ENCODE measurements at places on chromosomes 5 and 9.

DNA sequence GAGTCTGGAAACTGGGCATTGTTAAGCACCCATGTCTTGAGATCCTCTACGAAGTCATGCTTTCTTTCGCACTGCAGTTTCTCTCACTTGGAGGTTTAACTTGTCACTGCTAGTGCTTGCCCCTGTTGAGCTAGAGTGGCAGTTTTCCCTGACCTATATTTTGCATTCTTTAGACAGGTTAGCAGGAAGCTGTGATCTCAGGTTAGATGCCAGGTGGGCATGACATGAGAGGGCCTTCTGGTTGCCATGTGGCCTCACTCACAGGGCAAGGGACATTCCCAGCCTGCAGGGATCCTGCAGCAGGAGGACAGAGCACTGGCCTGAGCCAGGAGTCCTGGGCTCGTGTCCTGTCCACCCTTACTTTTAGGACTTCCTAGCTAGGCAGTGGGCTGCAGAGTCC lies 28.6 kb downstream of the SLC36A1 start:
- DNase-seq, result no peak

DNA sequence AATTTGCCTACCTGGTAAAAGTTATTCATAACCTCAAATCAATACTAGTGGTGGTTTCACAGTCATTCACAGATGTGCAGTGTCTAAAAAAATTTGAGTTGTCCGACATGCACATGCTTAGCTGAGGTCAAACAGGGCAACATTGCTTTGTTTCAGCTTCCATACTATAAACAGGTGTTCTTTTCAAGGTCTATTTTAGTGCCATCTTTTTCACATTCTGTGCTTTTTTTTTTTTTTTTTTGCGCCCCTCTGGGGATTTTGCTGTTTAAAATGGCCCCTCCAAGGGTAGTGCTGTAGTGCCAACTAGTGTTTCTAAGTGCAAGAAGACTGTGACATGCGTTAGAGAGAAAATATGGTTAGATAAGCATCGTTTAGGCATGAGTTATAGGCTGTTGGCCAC lies 14.5 kb downstream of the PHAX start:
- DNase-seq, result no peak

DNA sequence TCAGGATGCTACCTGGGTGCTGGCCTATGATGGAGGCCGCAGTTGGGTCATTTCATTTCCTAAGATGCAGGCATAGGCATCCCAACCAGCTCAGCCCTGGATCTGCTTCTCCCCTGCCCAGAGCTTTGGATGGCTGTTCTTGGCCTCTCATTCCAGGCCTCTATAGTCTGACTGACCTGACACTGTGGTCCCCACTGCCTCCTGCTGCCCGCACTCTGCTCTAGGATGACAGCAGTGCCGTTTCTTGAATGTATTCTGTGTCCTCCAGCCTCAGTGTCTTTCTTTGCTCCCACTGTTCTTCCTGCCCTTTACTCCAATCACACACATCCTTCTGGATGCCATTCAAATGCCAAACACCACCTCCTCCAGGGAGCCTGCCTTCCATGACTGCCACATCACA lies 235.7 kb downstream of the HSPA4 start:
- DNase-seq, result no peak

DNA sequence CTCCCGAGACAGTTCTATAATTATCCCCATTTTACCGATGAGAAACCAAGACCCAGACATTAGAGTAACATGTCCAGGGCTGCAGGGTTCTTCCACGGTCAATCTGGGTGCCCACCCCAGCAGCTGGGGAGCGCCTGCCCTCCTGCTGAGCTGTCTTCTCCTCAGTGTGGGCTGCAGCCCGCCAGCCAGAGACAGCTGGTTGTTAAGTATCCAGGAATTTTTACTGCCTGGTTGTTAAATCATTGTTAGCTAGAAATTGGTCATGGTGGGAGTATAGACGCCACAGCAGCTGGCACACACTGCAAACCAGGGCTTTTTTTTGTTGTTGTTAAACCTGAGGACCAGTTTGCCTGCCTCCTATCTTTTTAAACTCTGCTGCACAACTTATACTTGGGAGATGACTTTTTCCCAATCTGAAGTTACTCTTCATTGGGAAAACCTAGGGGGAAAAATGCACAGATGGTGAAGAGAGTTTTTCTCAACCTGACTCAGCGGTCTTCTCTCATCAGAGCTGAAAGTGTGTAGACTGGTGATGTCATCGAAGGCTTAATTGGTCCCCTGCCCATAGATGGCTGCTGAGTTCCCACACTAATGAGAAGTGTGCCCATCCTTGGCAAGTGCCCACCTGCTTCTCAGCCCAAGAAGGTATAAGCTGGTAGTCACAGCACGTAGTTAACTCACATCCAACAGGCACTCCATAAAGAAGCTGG lies 208.6 kb downstream of the DRD1 start:
- no peak for DNase-seq

GRCh38 chr5:57009811-57010210 lies 57.9 kb upstream of the MIER3 start:
- no peak for DNase-seq

GRCh38 chr9:26415528-26415927 lies 477.1 kb downstream of the CAAP1 start:
- no peak for DNase-seq

DNA sequence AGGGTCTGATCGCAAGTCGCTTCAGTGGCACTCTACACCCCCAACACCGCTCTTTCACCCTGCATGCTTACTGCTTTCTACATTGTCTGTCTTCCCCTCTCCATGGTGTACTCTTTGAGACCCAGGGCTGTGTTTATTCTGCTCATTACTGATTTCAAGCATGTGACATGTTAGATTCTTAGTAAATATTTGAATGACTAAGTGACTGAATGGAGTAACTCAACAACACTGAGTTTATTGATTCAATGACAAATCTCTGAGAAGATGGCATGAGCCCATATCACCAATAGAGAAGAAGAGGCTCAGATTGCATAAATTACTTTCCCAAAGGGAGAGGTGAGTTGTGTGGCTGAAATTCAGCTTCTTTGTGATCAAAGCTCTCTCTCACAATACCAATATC lies 89.7 kb upstream of the OSMR start:
- DNase-seq, result no peak

GRCh38 chr5:35482167-35482755 lies 135.4 kb upstream of the SPEF2 start:
- no peak for DNase-seq

- DNase-seq, result no peak
These were observed 1022.5 kb upstream of the DMAC1 start for GRCh38 chr9:8821910-8822666.

DNA sequence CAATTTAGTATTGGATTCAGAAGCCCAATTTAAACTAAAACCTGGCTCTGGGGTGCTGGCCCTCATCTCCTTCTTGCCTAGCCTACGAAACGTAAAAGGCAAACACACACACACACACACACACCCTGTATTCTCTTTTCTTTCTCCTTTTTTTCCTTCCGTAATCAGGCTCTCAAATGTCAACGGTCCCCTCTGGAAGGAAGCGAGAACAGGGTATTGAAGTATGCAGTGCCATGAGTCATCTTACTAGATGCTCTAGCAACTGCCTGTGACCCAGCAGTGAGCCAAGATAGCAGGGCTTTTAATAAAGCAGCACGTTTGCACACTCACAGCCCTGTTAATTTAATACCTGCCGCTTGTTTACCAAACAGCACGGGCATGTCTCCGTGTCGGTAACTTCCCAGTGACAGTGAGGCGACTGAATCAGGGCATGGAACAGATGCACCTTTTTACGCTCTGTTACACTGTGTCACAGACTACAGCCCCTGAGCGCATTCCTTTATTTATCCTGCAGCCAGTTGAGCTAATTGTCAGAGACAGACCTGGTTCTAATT lies 243.8 kb downstream of the BNC2 start:
- DNase-seq, result no peak

DNA sequence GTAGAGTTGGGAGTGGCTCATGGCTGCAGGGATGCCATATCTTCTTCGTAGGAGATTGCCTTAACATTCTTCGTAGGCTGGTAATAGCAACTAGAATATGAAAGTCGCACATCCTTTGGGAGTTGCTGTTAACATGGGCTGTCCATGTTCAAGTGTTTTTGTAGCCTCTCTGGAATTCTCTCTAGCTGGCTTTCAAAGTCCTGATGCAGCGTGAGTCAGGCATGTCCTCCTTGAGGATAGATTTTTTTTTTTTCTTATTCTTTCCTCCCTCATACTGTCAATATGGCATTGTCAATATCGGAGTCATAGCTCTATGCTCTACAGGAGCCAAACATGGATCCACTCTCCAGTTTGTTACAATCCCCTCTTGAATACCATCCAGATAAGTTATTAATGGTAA lies 494.8 kb upstream of the WWC1 start:
- no peak for DNase-seq

DNA sequence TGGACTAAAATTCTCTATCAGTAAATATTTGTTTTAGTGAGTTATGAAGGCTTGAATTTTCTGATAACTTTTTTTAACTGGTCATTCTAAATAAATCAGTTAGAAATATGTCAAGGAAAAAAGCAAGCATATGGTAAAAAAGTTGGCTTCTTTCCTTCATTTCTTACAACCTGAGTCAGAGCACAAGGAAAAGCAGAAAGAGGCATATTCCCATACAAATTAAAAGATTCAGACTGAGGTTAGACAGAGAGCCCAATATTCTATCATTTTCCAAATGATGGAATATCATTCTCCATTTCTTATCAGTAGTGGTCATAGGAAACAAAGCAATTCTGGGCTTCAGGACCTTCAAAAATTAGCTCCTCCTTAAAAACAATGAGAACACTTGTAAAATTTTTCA lies 732.1 kb downstream of the MAT2B start:
- no peak for DNase-seq

DNA sequence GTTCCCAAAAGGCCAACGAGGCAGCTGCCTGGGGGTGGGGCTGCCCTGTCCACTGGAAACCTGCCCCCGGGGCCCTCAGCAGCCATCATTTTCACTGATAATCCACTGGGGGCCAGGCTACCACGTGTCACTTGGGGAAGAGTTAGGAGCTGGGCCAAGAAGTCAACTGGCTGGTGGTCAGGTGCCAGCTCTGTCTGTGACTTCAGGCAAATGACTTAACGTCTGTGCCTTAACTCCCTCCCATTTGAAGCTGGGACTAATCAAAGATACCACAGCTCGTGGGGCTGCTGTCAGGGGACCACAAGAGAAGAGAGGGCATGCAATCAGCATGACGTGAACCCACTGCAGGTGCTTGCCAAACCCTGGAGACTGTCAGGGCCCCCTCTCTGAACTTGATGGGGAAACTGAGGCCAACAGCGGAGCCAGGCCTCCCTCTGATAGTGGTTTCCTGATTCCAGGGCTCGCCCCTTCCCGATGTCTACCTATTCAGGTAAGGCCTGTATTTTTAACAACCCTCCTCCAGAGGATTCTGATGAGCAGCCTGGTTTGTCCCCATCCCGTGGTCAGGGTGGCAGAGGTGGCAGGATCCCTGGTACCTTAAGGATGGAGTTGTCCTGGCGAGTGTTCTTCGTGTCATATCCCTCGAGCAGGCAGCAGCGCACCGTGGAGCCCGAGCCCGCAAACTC lies 12.3 kb upstream of the DPM2 start:
- DNase-seq, result no peak
